ENCODE measurements at places on chromosomes 7 and 10.

- DNase-seq: no peak
Measured at GRCh38 chr7:28500138-28500537, 87.8 kb downstream of the CREB5 start.

DNA sequence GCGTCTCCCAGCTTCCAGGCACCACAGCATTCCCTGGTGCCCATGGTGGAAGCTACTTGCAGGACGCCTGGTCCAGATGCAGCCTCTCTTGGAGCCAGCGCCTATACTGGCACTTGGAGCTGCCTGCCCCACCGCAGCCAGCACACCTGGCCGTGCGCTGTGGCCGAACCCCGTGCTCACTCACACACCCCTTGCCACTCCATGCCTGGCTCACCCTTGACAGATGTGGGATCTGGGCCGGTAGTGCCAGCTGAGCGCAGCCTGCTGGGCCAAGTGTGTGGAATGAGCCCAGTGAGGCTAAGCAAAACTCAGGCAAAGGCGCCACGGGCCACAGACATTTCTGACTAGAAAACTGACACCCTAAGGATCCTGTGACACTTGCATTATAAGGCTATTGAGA is 884.8 kb downstream of the LRMDA start:
- no peak for DNase-seq

DNA sequence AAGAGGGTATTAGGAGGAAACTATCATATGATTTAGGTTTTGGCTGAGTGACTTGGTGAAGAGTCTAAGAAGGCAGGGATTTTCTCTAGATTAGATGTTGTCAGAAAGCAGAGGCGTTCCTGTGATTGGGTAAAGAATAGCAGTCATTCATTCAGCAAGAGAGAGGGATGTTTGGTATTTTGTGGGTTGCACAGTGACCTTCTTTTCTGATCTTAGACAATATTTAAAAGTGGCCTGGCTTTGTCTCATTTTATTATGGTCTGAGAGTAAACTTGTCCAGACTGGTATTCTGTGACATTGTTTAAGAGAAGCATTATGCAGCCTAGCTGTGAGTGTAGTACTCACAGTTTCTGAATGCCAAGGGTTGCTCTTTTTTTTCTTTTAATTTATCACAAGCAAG is 18.5 kb downstream of the HYAL4 start:
- DNase-seq: no peak

DNA sequence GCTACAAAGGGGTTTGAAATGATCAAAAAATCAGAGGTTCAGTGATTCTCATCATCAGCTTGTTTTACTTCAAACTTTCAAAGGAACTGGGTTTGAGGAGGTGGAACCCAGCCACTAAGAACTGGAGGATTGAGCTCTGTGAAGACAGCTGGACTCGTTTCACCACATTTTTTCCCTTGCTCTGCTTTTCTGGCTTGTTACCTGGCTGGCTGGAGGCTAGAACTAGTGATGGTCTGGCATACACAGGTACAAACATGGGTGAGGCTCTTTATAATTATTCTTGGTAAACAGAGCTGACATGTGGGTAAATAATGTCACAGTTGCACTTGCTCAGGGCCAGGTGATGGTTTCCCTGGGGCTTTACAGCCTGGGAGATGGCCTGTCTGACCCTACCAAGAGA is 352.5 kb downstream of the FGFR2 start:
- DNase-seq: no peak

- no peak for DNase-seq
Measured at GRCh38 chr10:96260014-96260413, 11.4 kb downstream of the BLNK start.

DNA sequence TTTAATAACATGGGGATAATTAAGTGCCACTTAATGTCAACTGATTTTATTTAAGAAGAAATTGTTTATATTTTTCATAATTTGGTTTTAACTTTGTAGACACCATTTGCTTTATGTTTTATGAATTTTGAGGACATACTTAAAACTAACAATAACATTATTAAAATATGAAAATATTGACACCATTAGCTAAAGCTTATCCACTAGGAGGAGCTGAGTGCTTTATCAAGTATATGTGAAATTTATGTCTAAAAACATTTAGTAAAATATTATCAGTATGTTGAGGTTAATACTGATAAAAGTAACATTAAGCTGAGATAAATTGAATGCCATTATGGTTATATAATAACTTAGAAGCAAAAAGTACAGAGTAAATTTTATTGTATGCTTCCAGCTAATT is 622.1 kb downstream of the ARL4A start:
- DNase-seq: no peak

DNA sequence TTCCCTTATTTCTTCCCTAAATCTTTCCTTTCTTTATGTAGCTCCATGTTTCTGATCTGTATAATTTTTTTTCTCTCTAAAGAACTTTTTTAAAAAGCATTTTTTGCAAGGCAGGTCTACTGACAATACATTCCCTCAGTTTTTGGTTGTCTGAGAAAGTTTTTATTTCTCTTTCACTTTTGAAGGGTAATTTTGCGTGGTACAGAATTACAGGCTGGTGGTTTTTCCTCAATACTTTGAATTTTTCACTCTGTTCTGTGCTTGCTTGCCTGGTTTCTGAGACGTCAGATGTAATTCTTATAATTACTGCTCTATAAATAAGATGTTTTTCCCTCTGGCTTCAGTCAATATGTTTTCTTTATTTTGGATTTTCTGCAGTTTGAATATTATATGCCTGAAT is 205.4 kb upstream of the VSTM2A start:
- no peak for DNase-seq

DNA sequence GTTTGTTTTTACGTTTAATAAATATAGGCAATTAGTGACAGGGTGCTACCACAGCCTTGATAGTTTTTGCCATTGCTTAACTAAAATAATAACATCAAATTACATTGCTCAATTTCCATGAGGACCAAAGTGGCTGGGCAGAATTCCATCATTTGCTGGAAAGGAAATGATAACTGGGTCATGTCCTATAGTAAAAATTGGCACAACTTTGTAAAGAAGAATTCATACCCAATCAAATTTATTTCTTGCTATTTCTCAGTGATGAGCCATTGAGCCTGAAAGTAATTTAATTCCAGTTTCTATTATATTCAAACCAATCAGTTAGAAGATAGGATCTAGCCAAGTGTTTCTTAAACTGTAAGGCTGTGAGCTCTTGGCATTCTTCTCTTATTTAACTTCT is 102.2 kb upstream of the CTTNBP2 start:
- no peak for DNase-seq

DNA sequence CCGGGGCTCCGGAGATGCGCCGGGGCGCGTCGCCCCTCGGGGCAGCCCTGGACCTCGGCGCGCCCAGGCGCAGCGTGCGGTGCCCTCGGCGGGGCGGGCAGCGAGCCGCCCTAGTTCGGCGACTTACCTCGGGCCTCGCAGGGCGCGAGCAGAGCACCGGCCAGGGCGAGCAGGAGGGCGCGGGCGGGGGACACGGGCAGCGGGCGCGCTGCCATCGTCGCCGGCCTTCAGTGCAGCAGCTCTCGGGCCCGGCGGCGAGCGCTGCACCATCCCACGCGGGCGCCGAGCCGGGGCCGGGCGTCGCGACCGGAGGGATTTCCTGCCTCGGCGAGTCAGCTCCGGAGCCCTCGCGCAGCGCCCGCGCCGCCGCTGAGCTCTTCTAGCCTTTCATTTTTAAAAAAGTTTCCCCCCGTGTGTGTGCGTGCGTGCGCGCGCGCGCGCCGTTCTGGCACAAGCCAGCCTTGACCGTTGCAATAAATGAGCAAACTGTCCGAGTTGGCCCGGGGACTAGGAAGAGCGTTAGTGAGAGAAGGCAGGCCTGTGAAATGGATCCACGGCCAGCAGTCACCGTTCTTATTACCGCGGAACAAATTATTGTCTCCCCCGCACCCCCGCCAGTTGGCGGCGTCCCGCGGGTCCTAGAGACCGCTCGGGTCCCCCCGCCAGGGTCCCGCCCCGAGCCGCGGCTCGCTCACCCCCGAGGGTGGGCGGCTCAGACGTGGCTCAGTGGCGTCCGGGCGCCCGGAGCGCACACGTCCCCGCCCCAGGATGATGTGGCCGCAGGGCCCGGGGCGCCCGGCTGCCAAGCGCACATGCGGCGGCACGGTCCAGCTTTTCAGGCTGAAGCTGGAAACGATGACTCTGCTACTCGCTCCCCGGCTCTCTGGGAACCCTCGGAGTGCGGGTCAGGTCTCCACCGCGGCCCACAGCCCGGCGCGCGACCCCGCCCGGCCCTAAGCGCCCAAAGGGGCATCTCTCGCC is at the start of gene ADAM12:
Gene ADAM12 (minus strand): TSS at position 547 of the 981 bp plus-strand sequence. CDS start 332 bp downstream, at position 215.
- DNase-seq: peak; percentile 48

GRCh38 chr10:62376071-62377025 is 2.2 kb downstream of the ZNF365 start:
- DNase-seq: no peak

DNA sequence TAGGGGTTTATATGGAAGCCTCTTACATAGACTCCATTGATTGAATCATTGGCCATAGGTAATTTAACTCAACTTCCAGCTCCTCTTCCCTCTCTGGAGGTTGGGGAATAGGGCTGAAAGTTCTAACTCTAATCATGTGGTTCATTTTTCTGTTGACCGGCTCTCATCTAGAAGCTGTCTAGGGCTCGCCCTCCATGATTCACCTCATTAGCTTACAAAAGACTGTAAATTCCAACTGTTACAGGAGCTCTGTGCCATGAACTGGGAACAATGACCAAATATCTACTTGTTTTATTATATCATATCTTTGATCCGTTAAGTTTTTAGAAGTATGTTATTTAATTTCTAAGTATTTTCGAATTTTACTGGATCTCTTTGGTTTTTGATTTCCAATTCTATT is 263.0 kb downstream of the TCF7L2 start:
- DNase-seq: no peak

DNA sequence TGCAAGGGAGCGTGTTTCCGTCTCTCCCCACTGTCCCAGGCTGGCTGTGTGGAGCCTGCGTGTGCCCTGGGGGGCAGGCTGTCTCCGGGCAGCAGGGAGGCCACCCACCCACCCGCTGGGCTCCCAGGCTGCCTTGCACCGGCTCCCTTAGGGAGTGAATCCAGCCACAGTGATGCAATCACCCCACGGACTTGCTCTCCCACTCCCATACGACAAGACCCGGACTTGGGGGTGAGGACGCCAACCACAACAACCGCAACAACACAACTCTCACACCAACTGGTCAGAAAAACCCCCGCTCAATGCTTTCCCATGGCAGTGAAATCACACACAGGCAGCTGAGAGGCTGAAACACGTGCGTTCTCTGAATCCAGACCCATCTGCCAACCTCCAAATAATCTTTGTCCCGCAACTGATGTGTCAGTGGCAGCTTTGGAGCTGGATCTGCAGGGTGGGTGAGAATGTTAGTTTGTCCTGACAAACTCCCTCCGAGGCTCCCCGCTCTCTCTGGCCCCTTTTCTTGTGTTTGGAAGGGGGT is 62.7 kb upstream of the DDC start:
- DNase-seq: no peak

DNA sequence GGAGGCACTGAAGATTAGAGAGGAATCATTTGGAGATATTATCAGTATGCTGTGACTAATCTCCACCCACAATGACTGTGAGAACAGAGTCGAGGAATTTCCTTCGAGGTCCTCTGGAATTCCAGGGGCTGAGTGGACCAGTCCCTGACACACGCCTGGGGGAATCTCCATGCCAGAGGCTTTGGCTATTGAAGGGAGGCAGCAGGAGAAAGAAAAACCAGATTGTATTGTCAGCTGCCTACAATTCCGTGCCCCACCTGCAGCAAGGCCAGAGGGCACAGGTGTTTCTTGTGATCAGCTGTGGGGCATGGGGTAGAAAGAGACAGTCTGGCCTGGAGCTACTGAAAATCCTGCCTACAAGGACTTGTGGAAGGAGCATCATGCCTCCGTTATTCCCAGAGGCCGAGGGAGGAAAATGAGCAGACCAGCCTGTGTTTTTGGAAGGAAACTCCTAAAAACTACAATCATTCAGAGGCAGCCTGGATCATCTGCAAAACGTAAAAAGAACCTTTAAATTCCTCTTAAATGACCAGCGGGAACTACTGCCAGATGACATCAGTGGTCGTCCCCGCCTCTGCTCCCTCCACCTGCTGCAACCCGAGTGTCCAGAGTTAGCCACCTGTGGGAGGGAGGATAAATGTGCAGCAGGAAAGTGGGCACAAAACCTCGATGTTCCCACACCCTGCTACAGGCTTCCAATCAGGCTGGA is 25.4 kb upstream of the ANK3 start:
- peak; percentile 95 for DNase-seq

GRCh38 chr10:93991596-93992284 is 2.0 kb upstream of the PLCE1 start:
- peak; percentile 86 for DNase-seq

DNA sequence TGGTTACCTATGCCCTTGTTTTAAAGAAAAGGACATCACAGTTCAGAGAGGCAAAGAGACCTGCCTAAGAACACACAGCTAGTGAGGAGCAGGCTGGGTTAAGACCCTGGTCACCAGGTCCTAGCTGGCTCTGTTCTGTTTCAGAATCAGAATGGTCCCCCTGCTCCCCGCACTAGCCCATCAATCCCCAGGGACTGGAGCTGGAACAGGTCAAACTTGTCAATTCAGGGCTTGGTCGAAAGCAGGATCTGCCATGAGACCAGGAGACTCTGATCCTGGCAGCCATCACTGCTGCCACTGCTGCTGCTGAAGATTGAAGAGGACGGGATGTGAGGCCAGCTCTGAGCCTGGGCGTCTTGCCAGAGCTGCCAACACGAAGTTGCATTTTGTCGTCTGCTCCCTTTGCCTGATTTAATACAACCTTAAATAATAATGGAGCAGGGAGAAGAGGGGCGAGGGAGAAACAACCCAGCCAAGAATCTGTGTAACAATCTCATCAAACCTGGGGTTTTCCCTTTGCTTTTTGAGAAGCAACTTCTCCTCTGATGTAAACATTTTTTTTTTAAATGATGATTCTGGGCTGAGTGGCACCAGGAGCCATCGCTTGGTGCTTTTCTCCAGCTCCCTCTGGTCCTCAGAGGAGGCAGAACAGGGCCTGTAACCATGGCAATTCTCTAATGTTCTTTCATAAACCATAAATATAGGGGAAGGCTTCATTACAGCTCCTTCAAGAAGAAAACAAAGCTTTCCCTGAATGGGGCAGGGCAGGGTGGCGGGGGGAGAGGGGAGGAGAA is 119.0 kb upstream of the SORCS3 start:
- no peak for DNase-seq

Data from AG08395 (cell line).